ENCODE measurements at places on chromosomes 11 and 22.

- no peak for DNase-seq
Measured at GRCh38 chr11:30109774-30110173, 92.9 kb upstream of the KCNA4 start.

DNA sequence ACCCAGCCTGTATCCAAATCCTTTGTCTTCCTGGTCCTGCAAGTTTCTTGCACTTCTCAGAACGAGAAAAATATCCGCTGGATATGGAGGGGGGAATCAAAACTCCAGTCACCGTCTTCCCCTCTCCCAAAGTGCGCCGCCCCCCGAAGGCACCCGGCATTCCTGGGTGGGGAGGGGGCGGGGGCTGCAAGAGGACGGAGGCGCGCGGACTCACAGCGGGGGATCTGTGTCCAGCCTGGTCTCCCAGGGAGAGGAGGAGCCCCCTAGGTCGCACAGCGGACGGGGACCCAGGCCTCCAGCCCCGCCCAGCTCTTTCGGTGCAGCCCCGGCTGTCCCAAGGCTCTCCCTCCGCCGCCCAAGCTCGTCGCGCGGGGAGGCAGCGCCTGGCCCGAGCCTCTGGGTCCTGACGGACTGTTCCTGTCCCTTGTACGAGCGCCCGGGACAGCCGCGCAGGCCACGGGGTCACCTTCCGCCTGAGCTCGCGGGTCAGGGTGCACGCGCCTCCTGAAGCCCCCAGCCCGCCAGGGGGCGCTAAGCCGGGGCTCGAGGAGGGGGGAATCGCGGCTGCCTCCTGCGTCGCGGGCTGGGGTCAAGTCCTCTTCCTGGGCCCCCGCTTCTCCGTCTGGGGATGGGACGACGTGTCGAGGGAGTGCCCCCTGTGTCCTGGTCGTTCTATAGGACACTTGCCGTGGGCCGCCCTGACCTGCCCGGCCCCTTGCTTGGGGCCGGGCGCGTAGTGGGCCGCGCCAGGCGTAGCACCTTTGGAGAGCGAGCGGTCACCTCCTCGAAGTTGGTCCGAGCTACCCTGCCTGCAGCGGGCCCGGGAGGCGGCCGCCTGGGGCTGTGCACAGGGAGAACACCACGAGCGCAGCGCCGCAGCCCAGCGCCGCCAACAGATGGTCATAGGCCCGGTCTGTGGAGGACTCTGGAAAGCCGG lies 2.4 kb upstream of the WNT11 start:
- DNase-seq: peak; percentile 43

GRCh38 chr11:131671320-131671719 lies 300.9 kb downstream of the NTM start:
- no peak for DNase-seq

DNA sequence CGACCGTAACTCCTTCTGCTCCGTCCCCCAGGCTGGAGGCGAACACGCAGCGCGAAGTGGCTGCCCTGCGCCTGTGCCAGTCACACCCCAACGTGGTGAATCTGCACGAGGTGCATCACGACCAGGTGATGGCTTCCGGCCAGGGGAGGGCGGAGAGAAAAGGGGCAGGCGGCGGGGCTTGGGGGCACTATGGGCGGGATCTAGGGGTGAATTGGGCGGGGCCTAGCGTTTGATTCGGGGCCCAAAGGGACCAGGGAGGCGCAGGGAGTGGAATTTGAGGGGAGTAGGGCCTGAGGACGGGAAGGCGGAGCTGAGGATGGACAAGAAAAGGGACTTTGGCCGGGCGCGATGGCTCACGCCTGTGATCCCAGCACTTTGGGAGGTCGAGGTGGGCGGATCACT lies 9.7 kb downstream of the RPS6KA4 start:
- no peak for DNase-seq

- no peak for DNase-seq
Measured at GRCh38 chr11:36015799-36016198, 71.9 kb downstream of the LDLRAD3 start.

GRCh38 chr11:127789927-127790326 lies 789.4 kb upstream of the KIRREL3 start:
- DNase-seq: no peak

- DNase-seq: no peak
Measured at GRCh38 chr22:48653306-48653705, 1174.4 kb downstream of the BRD1 start.

DNA sequence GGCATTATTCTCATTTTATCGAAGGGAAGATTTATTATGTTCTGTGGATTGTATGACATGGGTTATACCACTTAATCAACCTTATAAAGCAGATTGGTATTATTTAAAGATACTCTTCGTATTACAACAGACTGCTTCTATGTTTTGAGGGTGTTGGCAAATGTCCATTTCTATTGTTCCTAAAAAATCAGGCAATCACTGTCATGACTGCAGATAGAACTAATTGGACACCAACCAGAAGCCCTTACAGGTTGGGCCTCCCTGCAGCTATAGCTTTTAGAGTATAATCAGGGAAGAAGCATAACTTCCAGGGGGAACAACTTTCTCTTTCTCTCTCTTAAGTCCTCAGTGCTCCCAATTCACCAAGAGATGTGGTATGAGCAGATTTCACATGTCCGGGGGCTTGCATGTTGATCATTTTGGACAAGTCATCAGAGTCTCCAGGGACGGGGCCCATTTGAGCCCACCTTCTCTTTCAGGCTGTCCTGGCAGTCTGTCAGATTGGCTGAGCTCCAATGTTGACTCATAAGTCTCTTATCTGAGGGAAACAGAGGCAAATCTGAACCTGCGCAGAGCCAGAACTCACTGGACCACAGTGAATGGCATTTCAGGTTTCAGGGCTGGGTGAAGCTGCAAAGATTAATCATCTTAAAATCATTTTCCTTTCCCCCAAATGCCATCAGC lies 264.0 kb upstream of the CCDC90B start:
- DNase-seq: no peak

- DNase-seq: no peak
Measured at GRCh38 chr22:23574371-23574811, 5.7 kb downstream of the IGLL1 start.

DNA sequence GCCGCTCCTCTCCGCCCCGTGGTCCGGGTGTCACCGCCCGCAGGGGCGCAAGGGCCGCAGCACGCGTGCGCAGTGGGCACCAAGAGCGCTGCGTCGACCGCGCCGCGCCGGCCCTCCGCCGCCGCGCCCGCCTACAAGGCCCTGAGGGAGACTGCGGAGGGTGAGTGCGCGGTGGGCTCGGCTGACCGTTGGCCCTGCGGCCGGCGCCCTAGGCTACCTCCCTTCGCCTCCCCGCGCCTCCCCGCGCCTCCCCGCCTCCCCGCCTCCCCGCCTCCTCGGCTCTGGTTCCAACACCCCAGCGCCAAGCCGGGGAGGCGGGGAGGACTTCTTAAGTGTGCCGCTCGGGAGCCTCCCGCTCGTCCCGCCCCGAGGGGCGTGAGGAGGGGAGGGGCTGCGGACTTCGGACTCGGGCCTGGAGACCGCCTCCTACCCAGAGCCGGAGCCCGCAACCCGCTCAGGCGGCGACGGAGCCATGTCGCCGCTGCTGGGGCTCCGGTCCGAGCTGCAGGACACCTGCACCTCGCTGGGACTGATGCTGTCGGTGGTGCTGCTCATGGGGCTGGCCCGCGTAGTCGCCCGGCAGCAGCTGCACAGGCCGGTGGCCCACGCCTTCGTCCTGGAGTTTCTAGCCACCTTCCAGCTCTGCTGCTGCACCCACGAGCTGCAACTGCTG lies at the start of gene AQP11:
TSS of gene AQP11 (plus strand) at position 433 of the 673 bp plus-strand sequence. CDS start at position 473, 40 bp downstream.
- DNase-seq: peak; percentile 80

DNA sequence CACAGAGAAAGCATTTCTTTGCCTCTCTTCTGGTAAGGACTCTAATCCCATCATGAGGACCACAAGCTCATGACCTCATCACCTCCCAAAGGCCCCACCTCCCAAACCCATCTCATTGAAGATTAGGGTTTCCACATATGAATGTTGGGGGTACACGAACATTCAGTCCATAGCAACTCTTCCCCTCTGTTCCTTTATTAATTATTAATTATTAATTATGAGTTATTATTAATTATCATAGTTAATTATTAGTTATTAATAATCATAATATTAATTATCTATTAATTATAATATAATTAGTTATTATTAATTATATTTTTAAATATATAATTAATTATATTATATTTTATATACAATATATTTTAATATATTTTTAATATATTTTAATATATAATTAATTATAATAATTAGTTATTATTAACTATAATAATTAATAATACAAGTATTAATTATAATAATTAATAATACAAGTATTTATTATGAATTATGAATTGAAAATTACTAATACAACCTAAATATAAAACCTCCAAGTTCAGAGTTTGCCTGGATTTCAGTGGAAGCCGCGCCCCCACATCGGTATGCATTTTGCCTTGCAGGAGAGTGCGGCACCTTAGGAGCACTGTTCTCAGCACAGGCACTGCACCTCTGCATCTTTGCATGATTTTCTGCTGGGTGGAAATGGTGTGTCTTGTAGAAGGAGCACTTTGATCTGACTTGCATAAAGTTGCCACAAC lies 128.0 kb upstream of the FGF3 start:
- no peak for DNase-seq

DNA sequence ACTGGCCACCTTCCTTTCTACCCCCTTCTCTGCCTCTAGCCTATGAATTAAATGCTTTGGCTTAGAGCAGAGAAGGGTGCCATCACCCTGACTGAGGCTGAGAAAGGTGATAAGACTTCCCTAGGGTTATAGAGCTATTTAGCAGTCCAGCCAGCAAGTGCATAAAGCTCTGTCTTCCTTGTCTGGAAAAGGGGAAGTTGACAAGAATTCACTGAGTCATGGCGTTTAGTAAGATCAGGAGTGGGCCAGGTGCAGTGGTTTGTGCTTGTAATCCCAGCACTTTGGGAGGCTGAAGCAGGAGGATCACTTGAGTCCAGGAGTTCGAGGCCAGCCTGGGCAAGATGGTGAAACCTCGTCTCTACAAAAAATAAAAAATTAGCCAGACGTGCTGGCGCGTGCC lies 63.1 kb downstream of the LHFPL7 start:
- DNase-seq: no peak

DNA sequence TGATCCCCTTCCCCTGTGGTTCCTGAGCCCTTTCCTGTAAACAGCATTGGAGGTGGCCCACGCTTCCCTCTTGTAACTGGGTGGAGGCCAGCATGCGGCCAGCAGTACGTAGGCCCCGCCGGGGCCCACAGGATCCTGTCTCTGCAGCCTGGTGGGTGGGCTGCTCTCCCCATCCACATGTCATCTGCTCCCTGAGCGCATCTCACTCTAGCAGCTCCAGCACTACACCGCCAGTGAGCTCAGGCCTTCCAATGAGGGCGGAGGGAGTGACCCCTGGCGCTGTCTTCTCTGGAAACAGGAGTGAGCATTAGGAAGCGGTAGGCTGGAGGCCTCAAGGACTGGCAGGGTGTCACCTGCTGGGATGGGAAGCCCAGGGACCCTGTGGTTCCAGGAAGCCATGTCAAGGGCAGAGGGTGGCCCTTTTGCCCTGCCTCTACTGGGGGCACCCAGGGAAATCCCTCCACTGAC lies 363.9 kb downstream of the TBC1D22A start:
- no peak for DNase-seq

DNA sequence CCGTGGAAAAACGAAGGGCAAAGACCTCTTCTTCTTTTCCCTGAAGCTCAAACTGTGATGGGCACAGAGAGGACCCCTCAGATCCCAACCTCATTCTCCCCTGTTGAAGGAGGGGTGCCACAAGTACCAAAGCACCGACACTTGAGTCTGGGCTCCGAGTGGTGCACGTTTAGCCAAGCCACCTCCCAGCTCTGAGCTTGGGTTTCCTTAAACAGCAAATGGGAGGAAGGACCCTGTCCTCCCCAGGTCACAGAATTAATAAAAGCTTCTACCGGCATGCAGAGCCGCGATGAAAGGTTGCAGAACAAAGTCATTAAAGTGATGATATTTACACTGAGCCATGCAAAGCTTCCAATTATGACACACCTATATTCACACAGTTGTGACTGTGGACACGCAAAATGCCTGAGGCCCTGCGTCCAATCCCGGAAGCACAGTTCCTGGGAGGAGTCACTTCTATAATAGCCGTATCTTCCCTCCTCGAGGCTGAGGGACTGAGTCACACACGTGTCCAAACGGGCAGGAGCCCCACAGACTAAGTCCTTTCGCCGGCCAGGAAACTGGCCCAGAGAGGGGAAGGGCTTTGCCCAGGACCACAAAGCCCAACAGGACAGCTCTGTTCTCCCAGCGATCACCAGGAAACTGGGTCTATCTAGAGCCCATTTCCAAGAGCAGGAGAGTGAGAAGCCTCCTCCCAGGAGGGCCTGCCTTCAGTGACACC lies 922 bp upstream of the CSNK1E start:
- peak; percentile 95 for DNase-seq

Data from fibroblast of skin of back (primary cell).